NCI-H1105 (cell line): ENCODE measurements at places on chromosomes 16 and 17.

- no peak for DNase-seq
Measured at GRCh38 chr17:63258785-63259184, 187.3 kb downstream of the CYB561 start.

- DNase-seq, result no peak
Measured at GRCh38 chr17:7721612-7722011, 4.1 kb downstream of the DNAH2 start.

- no peak for DNase-seq
Measured at GRCh38 chr16:73190688-73191659, 143.0 kb upstream of the ZFHX3 start.

GRCh38 chr17:1732241-1732832 is 7.8 kb downstream of the WDR81 start:
- no peak for DNase-seq

- DNase-seq, result no peak
Measured at GRCh38 chr17:4863321-4863720, 30.2 kb downstream of the MINK1 start.

- no peak for DNase-seq
Measured at GRCh38 chr16:57923841-57924240, 47.1 kb downstream of the CNGB1 start.

DNA sequence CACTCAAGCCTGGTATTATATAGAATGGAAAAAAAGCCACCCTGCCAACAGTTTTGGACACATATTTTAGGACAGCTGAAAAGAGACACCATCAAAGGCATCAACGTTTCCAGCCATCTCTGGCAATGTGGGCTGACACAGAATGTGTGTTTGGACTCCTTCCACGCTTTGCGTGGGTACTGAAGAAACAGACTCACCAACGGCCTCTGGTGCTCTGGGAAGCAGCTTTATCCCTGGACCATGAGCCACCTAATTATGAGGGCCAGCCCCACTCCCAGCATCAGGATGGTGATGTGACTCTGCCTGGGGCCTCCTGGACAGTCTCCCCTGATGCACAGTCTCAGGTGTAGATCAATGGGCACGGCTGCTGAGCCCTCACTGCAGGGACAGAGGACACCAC is 27.9 kb downstream of the CCDC57 start:
- no peak for DNase-seq

GRCh38 chr16:71201054-71201453 is 29.5 kb downstream of the HYDIN start:
- DNase-seq, result no peak

DNA sequence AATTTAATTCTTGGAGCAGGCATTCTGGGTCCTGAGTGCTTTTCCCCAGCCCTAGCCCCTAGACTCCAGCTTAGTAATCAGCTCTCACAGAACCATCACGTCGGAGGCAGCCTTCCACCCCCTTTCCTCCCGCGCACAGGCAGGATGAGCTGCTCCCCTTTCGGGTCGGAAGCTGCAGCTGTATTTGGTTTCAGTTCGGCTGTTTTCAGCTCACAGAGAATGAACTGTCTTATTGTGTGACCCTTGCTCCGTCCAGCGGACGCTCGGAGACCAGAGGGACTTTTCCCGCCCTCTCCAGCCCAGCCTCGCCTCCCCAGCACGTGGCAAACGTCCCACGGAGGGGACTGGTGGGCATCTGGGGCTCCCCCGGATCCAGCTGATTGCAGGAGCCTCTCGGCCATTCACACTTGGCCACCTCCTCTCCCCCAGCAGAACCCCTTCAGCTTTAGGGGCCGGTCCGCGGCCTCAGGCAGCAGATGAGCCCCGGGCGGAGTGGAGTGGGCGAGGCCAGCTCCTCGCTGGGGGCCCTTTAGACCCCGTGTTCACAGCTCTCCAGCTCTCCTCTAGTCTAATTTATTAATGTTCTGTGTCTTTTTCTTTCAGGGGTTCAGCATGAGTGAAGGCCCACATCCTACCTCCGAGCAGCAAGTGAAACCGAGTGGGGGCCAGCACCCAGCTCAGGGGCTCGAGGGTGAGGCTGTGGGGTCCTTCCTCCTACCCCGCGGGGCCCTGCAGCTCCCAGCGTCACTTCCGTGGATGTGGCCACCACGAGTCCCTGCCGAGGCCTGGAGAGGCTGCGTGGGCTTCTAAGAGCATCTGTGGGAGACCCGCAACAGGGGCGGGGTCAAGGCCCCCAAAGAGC is 863 bp upstream of the UTS2R start:
- no peak for DNase-seq

DNA sequence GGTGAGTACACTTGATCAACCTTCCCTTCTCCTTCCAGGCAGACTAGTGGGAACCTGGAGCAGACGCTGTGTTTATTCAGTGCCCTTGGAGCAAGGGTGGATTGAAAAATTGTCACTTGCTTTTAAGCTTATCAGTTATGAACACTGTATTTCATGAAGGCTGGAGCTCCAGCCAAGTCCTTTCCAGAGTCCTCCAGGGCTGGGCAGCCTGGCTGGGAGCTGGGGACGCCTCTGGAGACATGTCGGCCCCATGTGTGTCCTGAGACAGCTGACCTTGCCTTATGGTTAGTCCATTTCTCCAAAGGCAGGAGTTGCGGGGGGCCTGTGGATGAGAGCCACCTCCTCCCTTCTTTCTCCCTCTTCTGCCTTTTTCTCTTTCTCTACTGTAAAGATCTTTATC is 67.0 kb downstream of the RAP1GAP2 start:
- DNase-seq, result no peak
